Endothelial cell of umbilical vein (primary cell): ENCODE measurements at places on chromosomes 3 and 15. TPM values are rescaled to one million over a fixed set of nuclear protein-coding genes. Genes with fewer than 3 reads are reported as not detected.

Gene SH3GL3
- total RNA-seq = not detected in 2 replicates

Gene IL17RC
- 16.7 and 19.9 TPM in 2 replicates for total RNA-seq

Gene TGM4
- total RNA-seq = 0.24 and 0.39 TPM in 2 replicates

Gene GPR171
- not detected in 2 replicates for total RNA-seq

- DNase-seq = no peak
These were observed 127.7 kb downstream of the SV2B start for GRCh38 chr15:91227766-91228165.

GRCh38 chr3:98808071-98808470 is 44.9 kb downstream of the ST3GAL6 start:
- DNase-seq = no peak

DNA sequence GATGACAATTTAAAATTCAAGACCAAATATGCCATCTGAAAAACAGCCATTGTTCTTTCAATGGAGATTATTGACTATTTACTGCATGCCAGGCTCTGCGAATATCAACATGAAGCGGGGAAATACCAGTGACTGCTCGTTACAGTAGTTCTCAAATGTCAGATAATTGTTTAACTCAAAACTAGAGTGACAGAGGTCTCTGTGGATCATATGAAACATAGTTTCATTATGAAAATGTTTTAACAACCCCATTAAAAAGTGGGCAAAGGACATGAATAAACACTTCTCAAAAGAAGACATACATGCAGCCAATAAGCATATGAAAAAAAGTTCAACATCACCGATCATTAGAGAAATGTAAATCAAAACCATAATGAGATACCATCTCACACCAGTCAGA is 50.0 kb upstream of the GPR149 start:
- DNase-seq = no peak

GRCh38 chr3:185549122-185549521 is 3.3 kb downstream of the LIPH start:
- DNase-seq = peak; percentile 84

- no peak for DNase-seq
These were observed 631 bp downstream of the UBR1 start for GRCh38 chr15:43105077-43105736.

- no peak for DNase-seq
These were observed 25.9 kb upstream of the UBE2E1 start for GRCh38 chr3:23779841-23780240.

- peak; percentile 27 for DNase-seq
These were observed 61.6 kb downstream of the TPRG1 start for GRCh38 chr3:189233225-189233858.

DNA sequence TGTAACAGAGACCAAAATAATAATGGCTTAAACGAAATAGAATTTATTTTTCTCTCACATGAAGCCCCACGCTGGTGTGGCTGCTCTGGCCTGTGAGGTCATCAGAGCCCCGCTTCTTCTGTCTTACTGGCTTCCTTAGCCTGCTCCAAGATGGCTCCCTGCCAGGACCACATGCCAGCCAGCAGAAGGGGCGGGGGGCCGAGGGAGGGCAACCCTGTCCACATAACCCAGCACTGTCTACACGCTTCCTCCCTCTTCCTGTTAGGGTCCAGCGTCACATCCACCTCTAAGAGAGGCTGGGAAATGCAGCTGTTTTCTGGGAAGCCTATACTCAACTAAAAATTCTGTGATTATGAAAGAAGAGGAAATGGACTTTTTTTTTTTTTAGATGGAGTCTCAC is 107.9 kb upstream of the DLG1 start:
- peak; percentile 88 for DNase-seq

- no peak for DNase-seq
These were observed 89.6 kb upstream of the THBS1 start for GRCh38 chr15:39491115-39491885.

DNA sequence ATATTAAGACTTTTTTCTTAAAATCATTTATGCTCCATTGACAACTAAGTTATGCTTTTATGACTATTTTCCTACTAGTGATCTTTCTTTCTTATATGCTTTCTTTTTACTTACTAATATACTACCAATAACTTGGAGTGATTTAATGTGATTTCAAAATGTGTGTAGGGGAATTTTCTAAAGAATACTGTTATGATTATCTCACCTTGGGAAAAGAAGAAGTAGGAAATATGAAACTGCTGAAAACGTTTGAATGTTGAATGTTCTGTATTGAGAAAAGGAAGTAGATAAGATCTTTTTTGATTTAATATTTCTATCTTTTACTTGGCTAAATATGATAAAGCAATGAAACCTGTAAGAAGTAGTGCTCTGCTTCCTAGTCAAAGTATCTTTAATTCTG is 7.8 kb upstream of the CD200R1 start:
- no peak for DNase-seq

- no peak for DNase-seq
These were observed 502.3 kb downstream of the SHQ1 start for GRCh38 chr3:72345980-72346379.
